Activated gamma-delta T cell treated with Interleukin-2 at 50 U/mL for 16 hours (primary cell): ENCODE measurements at places on chromosomes 6 and 20.

GRCh38 chr6:45626087-45626891 lies 248.6 kb upstream of the SUPT3H start:
- DNase-seq = no peak

- no peak for DNase-seq
Observed at GRCh38 chr6:154625721-154626120, 107.5 kb upstream of the SCAF8 start.

DNA sequence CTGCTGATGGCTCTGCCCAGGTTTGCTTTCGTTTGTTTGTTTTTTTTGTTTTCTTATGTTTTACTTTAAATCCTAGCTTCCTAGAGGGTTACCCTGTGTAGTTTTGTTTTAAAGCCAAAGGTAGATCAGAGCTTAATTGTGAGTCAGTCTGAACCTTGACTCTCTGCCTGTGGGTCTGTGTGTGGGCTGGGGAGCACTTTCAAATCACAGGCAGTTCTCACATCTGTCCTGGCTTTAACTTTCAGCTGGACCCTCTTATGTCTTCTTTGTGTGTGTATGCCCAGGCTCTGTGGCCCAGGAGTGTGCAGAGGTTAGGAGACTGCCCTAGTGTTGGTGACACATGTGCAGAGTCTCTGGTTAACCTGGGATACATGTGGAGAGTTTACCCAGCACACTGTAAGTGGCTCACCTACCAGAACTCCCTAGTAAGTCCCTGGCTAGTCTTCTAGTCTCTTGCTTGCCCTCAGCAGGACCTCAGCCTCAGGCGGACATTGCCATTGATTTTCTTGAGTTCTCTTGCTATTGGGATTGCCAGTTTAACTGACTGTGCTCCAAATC lies 19.0 kb downstream of the HIVEP1 start:
- DNase-seq = no peak

DNA sequence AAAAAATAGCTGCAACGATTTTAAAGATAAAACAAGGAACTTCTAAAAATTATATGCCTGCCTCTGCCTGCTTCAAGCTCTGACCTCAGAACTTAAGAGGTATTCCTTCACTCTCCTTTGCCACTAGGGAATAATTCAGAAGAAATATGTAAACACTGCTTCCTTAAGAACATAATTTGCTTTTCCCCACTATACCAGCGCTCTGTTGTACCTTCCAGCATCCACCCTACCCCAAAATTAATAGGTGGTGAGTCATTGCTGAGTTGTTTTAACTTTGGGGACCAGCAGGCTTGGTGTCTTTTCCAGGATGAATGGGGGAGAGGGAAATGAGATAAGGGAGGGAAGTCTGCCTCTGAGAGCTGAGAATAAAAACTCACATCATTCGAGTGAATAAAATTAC lies 107.7 kb upstream of the ATXN1 start:
- DNase-seq = no peak

GRCh38 chr6:28269492-28269891 lies 2.5 kb downstream of the ZSCAN26 start:
- DNase-seq = no peak

DNA sequence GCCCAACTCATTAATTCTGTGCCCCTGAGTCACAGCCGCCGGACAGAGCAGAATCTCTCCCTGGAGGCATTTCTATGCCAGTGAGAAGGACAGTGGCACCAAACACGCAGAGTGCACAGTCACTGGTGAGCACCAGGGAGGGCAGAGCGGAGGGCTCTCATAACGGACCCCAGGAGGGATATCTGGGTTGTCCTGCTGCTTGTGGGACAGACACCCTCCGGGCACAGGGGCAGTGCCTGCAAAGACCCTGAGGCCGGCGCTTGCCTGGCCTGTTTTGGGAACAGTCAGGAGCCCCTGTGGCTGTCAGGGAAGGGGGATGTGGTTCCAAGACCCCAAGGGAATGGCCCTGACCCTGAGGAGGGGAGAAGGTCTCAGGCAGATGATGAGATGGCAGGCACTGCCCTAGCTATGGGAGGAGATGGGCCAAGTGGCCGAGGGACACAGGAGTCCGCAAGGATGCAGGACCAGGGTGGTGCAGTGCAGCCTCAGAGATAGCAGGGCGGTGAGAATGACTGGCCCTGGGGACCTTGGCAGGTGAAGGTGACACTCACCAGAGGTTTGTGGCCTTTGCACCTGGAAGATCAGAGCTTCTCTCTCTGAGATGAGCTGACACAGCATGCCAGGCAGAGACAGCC lies 270.8 kb downstream of the SMOC2 start:
- DNase-seq = no peak

GRCh38 chr6:16694781-16695578 lies 66.3 kb downstream of the ATXN1 start:
- DNase-seq = no peak

DNA sequence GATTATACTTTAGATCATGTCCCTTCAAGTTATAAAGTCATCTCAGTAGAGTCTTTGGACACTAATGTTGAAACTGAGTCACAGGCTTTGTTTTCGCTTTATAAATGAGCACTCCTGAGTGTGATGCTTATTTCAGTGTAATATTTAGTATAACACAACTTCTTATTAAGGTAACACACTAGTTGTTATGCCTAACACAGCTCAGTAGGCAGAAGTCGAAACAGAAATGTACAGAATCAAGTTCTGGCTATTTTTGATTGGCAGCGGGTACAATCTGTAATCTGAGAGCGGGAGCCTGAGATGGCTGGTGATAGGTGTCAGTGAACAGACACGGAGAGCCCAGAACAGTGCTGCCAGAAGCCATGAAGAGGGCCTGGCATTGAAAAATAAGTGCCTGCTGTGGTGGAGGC lies 11.4 kb downstream of the HECA start:
- no peak for DNase-seq

DNA sequence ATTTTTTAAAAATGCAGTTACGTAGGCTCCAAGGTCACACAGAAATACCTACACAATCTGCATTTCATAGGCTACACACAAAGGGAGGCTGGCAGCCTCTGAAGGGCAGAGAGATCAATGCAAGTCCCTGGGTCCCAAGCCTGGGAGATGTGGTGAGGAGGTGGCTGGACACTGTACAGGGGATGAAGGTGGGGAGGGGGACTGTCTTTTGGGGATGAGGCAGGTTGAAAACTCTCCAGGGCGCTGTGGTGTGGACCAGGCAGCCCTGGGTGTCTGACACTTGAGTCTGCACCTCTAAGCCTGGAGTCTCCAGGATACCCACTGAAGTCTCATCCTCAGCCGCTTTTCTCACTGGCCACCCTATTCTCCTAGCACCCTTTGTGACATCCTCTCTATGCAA lies 24.5 kb downstream of the TXNDC5 start:
- no peak for DNase-seq

GRCh38 chr6:148195511-148195910 lies 147.1 kb upstream of the SASH1 start:
- no peak for DNase-seq

DNA sequence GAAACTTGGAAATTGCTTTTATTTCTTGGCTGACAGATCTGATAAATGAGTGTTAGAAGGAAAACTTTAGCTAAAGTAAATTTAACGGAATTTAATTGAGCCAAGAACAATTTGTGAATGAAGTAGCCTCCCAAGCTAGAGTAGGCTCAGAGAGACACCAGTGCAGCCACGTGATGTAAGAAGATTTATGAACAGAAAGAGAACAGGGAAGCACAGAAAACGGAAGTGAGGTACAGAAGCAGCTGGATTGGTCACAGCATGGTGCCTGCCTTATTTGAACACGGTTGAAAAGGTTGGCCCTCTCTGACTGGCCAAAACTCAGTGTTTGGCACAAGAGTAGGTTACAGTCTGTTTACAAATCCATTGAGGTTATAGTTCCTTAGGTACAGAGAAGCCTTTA lies 29.5 kb upstream of the IFNGR1 start:
- no peak for DNase-seq

DNA sequence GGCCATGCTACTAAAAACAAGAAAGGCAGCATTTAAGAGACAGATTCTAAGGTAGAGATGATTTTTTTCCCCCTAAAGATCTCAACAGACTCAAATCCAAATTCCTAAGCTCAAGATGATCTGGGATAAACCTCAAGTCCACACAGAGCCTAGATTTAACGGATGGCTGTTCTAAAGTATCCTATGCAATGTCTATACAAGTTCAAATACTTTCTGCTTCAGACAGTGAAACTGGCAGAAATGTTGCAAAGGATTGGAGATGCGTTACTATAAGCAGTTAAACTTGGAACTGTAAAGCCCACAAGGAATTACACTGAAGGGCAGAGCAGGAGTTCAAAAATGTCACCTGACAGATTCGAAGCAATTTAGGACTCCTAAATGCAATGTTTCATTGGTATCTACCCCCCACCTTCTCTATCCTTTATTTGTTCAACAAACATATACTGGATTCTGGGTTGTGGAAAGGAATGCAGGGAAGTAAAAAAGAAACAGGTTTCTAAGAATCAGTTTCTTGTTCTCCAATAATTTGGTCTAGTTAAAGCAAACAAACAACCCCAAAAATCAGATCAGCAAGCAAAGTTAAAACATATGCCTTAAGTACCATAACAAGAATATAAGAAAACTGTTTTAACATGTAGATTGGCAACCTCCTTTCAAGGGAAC lies 1.6 kb downstream of the DNAAF9 start:
- DNase-seq = no peak

GRCh38 chr6:161367472-161367871 lies 93.6 kb upstream of the AGPAT4 start:
- no peak for DNase-seq

- DNase-seq = no peak
Observed at GRCh38 chr6:111663692-111664564, 58.2 kb upstream of the TRAF3IP2 start.

- no peak for DNase-seq
Observed at GRCh38 chr20:41501376-41501775, 116.8 kb downstream of the CHD6 start.

GRCh38 chr6:150252714-150253444 lies 110.0 kb downstream of the PPP1R14C start:
- DNase-seq = no peak
